ENCODE measurements at places on chromosomes 2 and 18.

GRCh38 chr2:168234407-168235085 lies 12.8 kb downstream of the STK39 start:
- DNase-seq, result no peak

DNA sequence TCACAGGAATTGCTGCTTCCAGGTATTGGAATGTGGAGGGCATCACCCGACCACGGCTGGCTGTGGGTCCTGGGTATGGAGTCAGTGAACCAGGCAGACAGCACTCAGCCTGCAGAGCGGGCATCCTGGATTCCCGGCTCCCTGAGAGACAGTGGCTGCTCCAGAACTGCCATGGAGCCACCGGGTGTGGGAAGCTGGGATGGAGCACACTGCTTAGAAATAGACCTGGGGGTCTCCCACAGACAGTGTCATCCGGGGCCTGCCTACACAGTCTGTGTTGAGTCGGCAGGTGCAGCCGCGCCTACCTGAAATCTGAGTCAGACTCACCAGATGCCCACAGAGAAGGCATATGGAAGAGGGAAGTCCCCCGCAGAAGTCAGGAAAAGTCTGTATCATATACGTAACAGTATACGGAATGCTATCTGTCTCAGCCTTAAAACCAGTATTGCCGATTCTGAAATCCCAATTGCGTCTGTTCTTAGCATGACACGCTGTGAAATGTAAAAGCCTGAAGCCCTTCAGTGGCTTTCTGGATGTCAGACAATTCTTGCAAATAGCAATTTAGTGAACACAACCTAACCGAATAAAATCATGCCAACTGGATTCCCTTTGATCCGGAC lies 509.7 kb upstream of the MYT1L start:
- DNase-seq, result no peak

GRCh38 chr18:58891776-58892175 lies 27.1 kb downstream of the ZNF532 start:
- no peak for DNase-seq

- DNase-seq, result no peak
Observed at GRCh38 chr2:176187899-176188773, at the start of gene HOXD1. TSS of gene HOXD1 (plus strand) at chr2:176188668. CDS start at chr2:176188802, 134 bp downstream.

GRCh38 chr2:75035444-75036353 lies 77.3 kb downstream of the POLE4 start:
- DNase-seq, result no peak

DNA sequence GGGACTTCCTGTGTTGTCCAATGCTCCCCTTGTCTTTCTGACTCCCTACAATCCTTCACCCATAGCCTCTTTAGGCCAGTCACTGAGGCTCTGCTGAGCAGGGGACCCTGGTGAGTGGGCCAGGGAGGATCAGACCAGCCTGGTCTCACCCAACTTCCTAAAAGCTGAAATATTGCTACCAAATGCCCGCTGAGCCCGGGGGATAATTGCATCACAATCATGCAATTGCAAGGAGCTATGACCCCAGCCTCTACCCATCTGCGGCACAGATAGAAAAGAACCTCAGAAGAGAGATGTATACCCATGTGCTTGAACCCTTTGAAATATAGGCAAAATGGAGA lies 3.7 kb upstream of the SP100 start:
- DNase-seq, result no peak

- DNase-seq, result no peak
Observed at GRCh38 chr2:191833356-191833755, 13.5 kb downstream of the CAVIN2 start.

DNA sequence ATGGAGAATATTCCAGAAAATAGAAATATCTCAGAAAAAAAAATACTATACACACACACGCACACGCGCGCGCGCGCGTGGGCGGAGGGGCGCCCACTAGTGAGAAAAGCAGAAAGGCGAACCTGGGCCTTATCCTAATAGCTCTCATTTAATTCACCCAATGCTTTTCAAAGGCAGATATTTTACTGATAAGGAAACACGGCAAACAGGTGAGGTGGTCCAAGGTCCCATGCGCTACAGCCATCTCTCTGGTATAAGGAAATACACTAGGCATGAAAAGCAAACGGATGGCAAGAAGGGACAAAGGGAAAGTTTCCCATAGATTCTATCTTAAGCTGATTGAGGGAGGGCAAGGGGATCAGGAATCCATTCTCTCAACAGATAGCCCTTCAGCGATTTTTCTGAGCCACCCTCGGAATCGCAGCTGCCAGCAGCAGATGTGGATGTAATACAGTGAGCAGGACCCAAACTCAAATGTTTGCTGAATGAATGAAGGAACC lies 136.7 kb downstream of the TMEM247 start:
- DNase-seq, result no peak

DNA sequence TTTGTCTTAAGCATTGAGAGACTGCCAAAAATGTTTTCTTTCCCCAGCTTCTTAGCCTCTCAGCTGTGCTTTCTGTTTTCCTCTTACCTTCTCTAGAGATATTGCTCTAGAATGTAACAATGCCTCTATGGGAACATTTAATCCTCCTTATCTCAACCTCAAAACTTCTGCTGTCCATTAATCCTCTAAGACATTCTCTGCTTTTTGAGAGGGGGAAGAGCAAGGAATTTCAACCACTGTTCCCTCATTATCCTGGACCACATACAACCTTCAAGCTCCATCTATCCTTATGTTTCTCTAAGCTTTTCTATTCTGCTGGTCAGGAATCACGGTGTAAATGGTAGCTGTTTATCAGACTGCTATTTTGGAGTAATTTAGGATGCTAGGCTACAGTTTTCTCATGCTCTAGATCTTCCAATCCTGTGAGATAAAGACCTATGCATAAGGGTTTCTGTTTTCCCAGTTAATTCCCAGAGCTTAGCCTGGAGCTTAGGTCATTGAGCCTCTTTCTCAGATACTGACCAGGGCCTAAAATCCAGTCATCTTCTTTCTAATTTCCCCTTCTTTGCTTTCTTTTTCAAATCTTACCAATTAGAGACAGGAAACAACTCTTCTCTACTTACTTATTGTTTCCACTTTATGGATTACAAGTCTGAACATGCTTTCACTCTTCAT lies 282.0 kb downstream of the CALCRL start:
- DNase-seq, result no peak

GRCh38 chr18:44107187-44107586 lies 573.5 kb upstream of the SETBP1 start:
- no peak for DNase-seq

DNA sequence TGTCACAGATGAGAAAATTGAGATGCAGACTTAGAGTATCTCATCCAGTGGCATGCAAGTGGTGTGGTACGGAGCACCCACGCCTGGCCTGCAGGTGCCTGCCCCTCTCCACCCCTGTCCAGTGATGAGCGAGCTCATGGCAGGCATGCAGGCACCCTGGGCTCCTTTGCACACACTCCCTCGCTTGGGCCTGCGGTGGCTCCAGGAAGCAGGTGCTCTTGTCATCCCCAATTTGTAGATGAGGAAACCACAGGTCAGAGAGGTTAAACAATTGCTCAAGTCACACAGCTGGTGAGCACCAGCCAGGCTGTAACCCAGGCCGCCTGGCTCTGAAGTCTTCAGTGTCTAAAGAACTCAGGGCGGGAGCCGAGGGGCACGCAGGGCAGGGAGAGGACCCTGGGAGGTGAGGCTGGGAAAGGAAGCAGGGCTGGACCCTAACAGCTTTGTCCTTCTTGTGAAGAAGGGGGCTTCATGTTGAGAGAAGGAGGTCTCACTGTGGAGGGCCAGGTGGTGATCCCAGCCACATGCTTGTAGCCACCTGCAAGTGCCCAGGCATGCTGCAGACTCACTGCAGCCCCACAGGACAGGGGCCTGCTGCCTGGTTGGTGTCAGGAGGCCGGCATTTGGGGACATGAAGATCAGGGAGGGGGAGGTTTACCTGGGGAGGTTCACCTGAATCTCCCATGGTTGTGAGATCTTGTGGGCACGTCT lies 166.2 kb downstream of the SH3RF3 start:
- no peak for DNase-seq

DNA sequence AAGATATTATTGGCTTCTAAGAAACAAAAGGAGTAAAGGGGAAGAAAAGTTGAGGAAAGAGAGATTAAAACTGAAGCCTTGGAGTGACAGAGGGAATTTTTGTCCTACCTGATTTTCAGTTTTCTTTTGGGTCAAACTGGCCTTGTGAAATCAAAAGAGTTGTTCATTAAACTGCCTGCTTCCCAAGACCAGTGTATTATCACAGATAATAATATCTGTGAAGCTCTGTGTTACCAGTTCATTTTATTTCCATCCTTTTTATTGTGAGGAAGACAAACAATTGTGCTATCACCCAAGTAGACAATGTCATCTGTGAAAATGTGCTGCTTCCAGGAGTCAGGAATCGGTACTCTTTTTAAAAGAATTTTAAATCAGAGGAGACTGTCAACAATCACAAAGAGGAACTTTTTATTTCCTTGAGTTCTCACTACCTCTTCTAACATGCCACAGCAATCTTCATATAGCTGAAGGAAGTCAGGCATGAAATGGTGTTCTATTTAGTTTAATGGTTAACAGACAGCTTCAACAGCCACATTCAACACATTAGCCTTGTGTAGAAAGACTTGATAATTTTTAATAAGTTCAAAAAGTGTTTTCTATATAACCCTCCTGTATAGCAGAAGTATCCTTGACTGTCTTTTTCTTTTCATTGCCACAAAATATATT lies 554.8 kb downstream of the PIK3C3 start:
- no peak for DNase-seq

- DNase-seq, result no peak
Observed at GRCh38 chr18:50819027-50819727, 639 bp downstream of the MRO start.

GRCh38 chr2:175957845-175958244 lies 44.2 kb downstream of the LNPK start:
- no peak for DNase-seq

GRCh38 chr2:169221745-169222369 lies 140.5 kb downstream of the LRP2 start:
- DNase-seq, result no peak

DNA sequence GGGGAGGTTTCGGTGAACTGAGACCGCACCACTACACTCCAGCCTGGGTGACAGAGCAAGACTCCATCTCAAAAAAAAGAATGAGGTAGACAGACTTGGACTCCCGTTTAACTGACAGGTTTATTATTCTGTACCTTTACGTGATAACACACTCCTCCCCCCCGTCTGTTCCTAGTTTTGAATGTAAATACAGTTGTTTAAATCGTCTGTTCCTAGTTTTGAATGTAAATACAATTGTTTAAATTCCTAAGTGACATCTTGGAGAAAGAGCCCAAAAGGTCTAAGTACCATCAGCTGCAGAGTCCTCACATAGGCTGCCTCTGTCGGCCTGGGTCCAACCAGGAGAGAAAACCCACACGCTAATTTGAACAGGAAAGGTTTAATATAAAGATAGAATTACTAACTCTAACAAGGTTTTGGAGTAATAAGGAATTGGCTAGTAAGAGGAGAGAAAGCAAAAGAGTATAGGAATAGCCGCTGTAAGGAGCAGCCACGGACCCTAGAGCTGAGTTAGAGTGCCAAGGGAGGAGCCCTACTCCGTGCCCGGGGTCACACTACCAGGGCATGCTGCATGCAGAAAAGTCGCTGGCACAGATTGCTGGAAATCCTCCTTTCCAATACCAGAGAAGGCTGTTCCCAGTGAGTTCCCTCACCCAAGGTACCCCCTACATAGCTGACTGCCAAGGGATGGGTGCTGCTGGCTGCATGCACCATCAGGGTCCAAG lies 83.5 kb upstream of the RANBP2 start:
- no peak for DNase-seq

DNA sequence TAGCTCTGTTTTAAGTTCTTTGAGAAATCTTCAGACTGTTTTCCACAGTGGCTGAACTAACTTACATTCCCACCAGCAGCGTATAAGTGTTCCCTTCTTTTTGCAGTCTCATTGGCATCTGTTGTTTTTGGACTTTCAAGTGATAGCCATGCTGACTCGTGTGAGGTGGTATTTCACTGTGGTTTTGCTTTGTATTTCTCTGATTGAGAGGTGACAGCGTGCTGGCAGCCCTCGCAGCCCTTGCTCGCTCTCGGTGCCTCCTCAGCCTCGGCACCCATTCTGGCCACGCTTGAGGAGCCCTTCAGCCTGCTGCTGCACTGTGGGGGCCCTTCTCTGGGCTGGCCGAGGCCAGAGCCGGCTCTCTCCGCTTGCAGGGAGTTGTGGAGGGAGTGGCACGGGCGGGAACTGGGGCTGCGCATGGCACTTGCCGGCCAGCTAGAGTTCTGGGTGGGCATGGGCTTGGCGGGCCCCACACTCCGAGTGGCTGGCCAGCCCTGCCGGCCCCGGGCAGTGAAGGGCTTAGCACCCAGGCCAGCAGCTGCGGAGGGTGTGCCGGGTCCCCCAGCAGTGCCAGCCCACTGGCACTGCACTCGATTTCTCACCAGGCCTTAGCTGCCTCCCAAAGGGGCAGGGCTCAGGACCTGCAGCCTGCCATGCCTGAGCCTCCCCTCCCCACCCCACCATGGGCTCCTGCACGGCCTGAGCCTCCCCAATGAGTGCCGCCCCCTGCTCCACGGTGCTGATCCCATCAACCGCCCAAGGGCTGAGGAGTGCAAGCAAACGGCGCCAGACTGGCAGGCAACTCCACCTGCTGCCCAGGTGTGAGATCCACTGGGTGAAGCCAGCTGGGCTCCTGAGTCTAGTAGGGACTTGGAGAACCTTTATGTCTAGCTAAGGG lies 151.8 kb downstream of the IRS1 start:
- DNase-seq, result no peak

DNA sequence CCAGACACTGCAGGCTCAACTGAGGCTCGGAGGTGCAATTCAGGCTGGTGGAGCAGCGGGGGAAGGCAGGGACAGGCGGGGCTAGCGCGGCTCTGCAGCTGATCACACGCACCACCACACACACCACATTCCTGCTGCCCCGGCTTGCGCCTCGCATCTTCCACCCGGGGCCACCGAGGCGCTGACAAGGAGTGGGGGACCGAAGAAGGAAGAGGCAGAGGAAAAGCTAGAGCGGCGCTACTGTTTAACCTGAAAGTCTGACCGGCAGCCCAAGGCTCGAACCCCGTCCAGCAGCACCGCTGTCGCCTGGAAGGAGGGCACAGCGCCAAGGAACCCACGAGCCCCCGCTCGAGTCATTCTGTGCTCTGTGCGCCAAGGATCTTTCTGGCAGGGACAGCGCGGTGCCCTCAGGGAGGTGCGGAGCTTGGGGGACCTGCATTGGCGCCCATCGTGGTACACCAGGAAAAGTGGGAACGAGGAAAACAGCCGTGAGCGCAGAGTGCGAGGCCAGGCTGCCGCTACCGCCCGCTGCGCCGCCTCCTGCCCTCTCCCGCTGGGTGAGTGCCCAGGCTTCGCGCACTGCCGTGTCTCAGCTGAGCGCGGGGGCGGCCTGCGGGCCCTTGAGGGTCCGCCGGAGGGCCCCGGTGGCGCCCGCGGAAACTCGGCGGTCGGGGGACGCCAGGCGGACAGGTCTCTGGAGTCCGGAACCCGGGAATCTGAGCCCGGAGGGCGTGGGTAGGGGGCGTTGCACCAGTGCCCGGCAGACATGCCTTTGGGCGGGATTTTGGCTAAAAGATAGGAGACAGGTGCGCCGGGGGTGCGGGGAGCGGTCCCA lies 860 bp upstream of the KCNJ3 start:
- no peak for DNase-seq

- DNase-seq, result no peak
Observed at GRCh38 chr18:79000997-79001396, 21.4 kb downstream of the SALL3 start.

- DNase-seq, result no peak
Observed at GRCh38 chr2:206049392-206049791, 36.6 kb downstream of the INO80D start.
